ENCODE measurements at places on chromosomes 4 and X.

DNA sequence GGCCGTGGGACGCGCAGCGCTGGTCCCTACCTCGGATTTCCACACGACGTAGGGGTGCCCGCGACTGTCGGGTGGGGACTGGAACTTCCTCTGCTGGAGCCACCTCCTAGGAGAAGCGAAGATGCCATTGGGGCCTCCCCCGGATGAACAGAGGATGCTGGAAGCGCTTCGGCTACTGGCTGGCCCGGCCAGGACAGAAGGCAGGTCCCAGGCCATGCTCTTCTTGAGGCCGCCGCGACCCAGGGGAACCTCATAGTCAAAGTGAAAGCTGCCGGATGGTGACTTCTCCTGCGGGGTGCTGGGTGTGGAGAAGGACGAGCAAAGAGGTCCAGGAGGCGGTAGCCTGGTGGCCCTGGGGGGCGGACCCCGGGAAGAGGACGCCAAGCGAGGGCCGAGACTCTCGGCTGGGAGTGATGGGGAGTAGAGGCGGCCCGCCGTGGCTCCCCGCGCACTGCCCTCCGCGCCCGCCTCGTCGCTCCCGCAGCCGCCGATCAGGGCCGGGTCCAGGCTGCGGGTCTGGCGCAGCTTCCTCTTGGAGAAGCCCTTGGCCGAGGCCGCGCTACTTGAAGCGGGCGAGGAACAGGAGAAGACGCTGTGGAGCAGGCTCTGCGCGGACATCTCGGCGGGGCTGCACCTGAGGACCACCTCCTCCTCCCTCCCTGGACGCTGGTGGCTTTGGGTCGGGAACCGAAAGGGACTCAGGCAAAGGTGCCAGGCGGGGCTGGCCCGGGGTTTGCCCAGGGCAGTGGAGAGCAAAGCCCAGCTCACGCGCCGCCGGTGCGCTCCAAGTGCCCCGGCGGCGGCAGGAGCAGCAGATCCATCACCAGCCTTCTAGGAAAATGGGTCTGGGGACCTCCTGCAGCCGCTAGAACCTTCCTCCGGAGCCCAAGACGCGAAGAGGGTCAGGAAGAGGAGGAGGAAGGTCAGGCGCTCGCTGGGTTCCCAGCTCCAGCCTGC lies 1.2 kb downstream of the ARHGAP6 start:
- DNase-seq, result no peak

GRCh38 chrX:96183843-96184242 lies 500.8 kb upstream of the DIAPH2 start:
- DNase-seq, result peak; percentile 3

DNA sequence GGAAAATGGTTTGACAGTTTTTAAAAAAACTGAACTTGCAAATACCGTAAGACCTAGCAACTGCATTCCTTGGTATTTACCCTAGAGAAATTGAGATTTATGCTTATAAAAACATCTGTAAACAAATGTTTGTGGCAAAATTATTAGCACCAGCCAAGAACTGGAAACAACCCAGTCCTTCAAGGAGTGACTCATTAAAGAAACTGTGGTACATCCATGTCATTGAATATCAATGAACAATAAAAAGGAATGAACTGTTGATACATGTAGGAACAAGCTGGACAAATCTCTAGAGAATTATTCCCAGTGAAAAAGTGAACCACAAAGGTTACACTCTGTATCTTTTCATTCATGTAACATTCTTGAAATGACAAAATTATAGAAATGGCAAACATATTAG lies 240.2 kb upstream of the ADAMTS3 start:
- no peak for DNase-seq

DNA sequence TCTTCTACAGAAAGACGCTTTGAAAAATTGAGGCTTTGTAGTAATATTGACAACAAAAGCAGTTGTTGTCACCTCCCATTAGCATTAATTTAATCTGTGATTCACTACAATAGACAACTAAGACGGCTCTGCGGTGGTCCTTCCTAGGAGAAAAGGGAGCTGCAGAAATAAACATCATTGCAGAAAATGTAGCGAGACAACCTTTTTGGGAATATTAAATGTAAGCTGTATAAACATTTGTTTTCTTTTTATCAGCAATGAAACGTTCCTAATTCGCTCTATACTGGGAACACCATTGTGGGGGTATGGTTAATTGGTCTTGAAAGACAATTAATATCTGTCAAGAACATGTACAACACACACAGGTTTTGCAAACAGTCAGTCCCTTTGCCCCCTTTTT lies 583.3 kb upstream of the TENM3 start:
- no peak for DNase-seq

GRCh38 chrX:150984169-150984824 lies 1.2 kb downstream of the HMGB3 start:
- DNase-seq, result peak; percentile 33

DNA sequence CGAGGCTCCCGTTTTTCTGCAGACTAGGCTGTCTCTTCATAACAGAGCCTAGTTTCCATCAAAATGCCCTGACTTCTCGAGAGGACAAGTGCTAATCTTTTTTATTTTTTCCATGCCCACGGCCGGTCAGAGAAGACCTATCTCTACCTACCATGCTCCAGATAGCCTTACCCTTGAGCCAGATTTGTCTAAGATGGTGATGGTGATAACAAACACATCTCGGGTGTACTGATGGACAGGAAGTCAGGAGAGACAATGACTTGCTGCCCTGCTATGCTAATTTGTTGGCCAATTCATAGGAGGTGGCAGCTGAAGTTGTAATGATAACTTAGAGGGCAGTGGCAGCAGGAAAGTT lies 42.2 kb upstream of the NKRF start:
- DNase-seq, result no peak

DNA sequence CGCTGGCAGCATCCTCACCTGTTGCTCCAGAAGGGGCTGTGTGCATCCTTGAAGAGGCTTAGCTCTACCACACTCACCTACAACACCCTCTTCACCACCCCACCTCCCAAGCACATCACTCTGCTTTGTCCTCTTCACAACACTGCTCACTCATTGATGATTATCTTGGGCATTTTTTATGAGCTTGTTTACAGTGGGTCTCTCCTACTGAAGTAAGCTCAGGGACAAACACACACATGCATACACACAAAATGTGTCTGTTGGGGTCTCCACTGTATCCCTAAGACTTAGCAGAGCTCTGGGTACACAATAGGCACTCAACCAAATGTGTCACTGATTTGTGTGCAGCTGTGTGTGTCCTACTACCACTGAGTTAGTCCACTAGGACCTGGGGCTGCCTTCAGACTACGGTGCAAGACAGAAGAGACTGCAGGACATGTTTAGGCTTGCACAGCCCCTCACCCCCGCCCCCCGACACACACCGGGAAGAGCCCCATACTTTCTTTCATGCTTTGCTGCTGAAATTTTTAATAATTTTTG lies 1.3 kb upstream of the GABRE start:
- no peak for DNase-seq

Measured in RPMI8226 (cell line).